SW 1271 (cell line): ENCODE measurements at places on chromosomes 2 and 18.

DNA sequence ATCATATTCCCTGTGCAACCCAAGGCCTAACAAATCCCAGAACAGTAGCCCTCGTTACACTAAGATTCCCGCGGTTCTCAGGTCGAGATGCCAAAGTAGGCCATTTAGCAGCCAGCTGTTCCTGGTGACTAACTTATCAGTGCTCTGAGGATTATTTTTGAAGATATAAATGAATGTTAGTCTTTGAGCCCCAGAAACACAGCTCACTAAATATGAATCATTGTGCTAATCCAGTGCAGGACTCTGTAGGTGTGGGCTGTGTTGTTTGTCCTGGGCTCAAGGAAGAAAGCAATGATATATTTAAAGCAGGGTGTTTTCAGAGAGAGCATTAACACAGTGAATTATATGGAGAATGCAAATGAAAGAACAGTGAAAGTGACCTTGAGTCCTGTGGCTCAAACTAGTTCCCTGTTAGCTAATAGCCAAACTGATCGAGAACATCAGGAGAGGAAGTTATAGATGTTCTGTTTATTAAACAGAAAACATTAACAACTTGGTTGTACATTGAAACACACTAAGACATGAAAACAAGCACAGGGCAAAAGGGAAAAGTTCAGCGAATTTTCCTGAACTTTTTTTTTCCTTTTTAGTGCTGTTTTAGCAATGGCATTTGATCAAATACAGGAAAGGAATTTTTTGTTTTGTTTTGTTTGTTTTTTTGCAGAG, 228.3 kb downstream of the RNF152 start:
- DNase-seq = no peak

- DNase-seq = no peak
Measured at GRCh38 chr2:100126201-100126600, 16.2 kb downstream of the AFF3 start.

GRCh38 chr18:8942909-8943545, 159.5 kb upstream of the NDUFV2 start:
- DNase-seq = no peak

- no peak for DNase-seq
Measured at GRCh38 chr2:109194620-109194937, 65.6 kb downstream of the SH3RF3 start.

- DNase-seq = no peak
Measured at GRCh38 chr2:178716394-178716793, 90.8 kb downstream of the TTN start.

DNA sequence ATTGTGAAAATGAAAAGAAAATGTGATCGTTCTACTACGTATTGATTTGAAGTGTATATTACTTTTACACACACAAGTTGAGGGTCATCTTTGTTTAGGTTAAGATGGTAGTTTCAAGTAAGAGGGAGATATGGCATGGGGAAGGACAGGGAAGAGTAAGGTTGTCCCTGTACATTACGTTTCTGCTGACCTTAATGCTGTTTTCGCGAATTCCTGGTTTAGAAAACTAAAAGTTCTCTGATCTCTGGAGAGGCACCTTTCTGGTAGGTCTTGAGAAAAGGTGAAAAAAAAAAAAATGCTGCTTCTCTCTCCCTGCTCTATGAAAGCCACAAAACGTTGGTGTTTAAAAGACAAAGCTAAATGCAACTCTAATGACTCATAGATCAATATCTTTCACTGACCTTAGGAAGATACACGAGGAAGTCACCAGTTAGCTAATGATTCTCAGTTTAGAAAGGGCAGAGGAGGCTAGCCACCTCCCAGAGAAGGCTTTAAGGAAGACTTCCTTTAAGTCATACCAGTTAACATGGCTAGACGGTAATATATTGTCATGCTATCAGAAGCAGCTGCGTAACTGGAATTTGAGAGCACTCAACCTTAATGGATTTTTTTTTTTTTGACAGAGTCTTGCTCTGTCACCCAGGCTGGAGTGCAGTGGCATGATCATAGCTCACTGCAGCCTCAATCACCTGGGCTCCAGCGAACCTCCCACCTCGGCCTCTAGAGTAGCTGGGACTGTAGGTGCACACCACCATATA, 13.2 kb downstream of the TXNDC2 start:
- DNase-seq = no peak

DNA sequence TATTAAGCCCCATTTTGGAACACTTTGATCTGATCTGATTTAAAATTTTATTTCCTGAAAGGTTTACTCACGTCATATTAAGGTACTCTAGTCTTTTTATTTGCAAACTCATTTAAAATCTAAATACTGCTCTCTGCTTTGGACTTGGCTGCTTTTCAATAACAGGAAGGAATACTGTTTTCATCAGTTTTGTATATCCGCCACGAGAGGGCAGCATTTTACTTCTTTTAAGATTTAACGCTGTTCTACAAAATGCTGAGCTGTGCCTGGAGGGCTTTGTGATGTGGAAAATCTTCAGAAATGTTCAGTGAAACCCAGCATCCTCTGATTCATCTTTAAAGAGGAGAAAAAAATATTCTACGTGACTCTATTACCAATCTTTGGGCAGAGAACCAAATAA, 37.5 kb upstream of the SLC38A11 start:
- no peak for DNase-seq

DNA sequence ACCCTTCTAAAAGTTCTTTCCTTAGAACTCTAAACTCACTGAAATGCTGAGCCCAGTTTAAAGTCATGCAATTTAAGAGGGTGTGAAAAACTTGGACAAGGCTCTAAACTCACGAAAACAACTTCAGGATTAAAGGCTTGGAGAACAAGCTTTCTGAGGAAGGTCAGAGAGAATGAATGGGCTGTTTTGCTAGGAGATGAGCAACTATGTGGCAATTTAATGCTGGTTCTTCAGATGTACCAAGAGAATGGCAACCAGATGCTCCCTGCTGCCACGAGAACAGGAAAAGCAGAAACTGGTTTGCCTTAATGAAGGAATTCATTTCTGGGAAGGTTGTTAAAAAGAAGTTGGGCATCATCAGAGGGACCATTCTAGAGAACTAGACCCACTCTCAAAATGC, 77.8 kb upstream of the PMAIP1 start:
- DNase-seq = no peak

DNA sequence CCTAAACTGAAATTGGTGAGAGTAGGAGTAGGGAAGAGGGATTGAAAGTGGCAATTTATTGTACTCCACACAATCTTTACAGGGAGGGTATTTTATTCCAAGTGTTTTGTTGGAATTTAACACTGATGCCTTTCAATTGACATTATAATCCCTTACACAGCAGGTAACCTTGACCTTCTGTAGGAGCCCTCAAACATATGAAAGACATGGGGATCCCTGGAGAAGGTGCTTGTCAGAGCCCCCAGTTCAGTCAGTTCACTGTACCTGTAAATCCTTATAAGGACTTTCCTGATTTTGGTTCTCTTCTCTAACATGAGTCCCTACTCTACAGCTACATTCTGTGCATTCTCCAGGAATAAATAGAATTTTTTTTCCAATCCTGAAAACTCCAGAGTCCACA, 384.9 kb upstream of the NRP2 start:
- DNase-seq = no peak

- no peak for DNase-seq
Measured at GRCh38 chr2:210007895-210008294, 5.5 kb downstream of the RPE start.

DNA sequence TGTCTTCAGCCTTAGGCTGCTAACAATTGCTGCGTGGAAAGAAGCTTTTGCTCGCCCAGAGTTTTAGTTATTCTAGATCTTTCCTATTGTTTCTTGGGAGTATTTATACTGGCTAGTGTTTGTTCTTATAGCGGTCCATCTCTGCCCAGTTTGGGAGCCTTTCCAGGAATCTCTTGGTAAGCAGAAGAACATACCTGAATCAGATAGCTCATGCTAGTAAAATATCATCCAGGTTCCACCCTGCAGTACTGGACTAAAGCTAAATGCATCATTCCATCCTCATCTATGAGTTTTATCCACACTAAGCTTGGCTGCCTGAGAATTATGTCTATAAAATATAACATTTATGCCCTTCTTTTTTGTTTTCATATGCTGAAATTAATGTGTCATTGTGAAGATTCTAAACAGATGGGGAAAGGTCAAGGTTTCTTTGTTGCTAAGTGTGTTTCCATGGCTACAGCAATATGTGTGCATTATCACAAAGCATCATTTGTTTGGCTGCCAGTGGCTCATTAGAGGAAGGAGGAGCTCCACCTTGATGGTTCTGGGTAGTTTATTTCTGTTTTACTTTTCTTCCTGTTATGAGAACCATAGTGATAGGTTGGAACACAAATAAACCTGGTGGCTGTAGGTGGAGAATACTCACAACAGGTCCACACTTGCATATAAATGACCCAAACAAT, 182.8 kb downstream of the PIK3C3 start:
- DNase-seq = no peak

- DNase-seq = no peak
Measured at GRCh38 chr18:13380691-13381070, 162.1 kb downstream of the LDLRAD4 start.

- DNase-seq = no peak
Measured at GRCh38 chr18:13910501-13910900, 4.8 kb downstream of the MC2R start.

GRCh38 chr18:48342125-48342524, 67.1 kb downstream of the ZBTB7C start:
- DNase-seq = no peak

GRCh38 chr2:115484486-115484885, 1042.0 kb downstream of the DPP10 start:
- DNase-seq = no peak

DNA sequence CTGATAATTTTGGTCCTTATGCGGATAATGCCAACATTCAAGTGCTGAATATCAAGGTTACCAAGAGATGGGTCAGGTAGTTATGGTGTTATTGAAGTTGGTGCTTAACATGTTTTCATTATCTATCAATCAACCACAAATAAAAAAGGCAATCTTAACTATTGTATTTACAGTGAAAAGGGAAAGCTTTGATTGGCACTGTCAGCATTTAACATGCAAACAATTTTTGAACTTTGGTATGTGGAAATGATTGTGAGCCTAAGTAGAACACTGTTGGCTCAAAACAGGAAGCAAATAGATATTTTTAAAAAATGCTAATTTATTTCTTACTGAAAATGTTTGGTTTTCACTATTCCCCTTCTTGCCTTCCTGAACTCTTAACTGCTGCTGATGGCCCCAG, 21.9 kb downstream of the APLF start:
- no peak for DNase-seq

DNA sequence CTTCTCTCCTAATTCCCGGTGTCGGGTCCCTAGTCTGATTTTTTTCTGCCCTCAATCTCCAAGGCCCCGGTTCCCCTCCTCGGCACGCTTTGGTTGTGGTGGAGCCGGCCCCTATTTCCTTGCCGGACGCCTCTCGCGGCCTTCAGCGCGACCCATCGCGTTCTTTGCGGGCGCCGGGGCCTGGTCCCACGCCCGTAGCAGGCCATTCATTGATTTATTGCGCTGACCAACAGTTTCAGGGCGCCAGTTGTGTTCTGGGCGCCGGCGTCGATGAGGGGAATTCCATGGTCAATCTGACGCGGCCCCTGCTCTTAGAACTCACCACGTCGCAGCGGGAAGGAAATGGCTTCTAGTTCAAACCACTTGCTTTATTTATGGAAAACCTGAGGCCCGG, 396 bp downstream of the CNOT9 start:
- DNase-seq = peak; percentile 67

GRCh38 chr2:86442642-86443005, 1.5 kb downstream of the KDM3A start:
- peak; percentile 76 for DNase-seq

- DNase-seq = no peak
Measured at GRCh38 chr2:75466708-75467311, 93.9 kb downstream of the EVA1A start.

- DNase-seq = no peak
Measured at GRCh38 chr18:2089396-2089795, 481.9 kb downstream of the METTL4 start.

GRCh38 chr18:63907664-63908063, at the start of gene SERPINB10:
SERPINB10 (plus strand) TSS chr18:63907958; CDS start chr18:63915511, 7,553 bp downstream.
- DNase-seq = no peak

- no peak for DNase-seq
Measured at GRCh38 chr2:158102446-158102845, 770 bp downstream of the UPP2 start.

DNA sequence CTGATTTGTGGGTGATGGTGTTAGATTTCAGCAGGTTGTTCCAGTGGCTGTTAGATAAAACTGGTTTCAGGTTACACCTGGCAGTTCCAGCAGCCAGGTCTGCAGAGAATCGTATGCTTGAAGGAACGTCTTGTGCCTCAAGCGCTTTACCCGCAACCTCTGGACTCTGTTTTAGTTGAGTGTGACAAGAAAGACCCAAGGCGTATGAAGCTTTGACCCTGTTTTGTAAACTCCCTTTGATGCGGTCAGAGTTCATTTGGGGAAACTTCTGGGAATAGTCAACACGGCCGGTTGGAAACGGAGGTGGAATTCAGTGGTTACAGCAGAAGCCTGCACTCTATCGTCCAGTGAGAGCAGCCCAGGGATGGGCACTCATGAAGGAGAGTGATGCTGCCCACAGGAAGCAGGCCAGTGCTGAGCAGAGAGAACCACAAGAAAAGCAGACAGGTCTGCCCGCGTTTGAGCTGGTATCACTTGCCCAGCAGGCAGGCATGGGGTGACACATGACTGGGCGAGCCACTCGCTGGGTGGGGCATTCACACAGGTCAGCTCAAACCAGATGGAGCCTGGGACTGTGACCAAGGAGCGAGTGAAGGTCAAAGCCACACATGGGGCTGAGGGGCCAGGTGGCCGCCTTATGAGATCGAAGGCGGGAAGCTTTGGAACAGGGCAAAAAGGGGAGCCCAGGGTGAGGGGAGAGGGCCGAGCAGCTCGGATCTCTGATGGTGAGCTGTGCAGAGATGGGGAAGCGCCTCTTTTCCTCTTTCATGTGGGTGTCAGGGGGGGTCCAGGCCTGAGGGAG, 99.6 kb upstream of the MBOAT2 start:
- DNase-seq = no peak

- no peak for DNase-seq
Measured at GRCh38 chr2:132468821-132469675, 52.4 kb downstream of the GPR39 start.

DNA sequence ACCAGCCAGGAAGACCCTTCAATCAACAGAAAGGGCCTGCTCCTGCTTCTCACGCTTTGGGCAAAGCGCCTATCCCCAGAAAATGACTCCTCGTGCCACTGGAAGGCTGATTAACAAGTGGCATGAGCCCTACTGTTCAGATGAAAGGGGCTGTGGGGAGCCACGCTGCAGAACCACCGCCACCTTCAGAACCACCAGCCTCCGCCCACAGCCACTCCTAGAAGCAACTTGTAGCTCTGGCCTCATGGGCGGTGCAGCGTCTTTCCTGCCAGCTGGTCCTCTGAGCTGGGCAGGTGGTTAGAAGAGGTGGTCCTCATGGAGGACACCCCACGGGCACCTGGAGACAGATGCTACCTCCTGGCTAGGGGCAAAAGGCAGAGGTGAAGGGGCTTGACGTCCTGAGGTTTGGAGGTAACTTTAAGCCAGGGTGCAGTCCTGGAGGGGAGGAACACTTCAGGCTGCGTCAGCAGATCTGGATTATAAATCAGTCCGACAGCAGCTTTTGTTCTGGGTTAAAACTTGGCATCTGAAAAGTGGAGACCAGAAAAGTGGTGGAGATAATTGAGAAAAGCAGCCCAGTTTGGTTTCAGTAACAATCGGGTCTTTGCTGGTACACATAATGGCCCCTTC, 861 bp upstream of the SEMA4C start:
- DNase-seq = no peak
